Stimulated activated CD4-positive, alpha-beta T cell treated with anti-CD3 and anti-CD28 coated beads, TNF-alpha, amount 100 ng/mL, for 4 hours (primary cell): ENCODE measurements at places on chromosomes 4 and X.

GRCh38 chr4:72427057-72427456, 142.0 kb downstream of the ADAMTS3 start:
- no peak for DNase-seq

DNA sequence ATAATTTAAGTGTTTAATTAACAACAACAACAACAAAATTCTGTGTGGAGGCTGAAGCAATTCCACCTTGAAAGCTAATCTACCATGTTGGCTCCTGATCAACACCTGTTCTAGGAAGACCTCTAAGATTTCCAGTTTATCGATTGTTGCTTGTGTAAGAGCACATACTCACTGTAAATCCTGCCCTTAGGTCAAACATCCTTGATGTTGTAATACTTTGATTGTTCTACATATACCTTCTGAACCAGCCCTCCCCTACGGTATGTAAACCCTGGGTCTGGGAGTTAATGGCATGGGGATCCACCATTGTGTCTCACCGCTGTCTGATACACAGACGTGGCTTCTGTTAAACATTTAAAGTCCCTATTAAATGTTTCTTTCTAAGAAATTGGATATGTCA, 73.2 kb downstream of the RASL11B start:
- DNase-seq, result no peak

DNA sequence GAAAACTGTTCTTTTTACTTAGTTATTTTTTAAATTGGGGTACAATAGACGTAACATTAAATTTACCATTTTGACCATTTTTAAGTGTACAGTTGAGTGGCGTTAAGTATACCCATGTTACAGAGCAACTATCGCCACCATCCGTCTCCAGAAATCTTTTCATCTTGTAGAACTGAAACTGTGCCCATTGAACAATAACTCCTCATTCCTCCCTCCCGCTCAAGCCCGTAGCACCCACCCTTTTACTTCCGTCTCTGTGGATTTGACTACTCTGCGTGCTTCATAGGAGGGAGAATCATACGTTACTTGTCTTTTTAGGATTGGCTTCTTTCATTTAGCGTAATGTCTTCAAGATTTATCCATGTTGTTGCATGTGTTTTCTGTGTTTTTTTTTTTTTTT, 55.3 kb downstream of the TMEM131L start:
- no peak for DNase-seq

DNA sequence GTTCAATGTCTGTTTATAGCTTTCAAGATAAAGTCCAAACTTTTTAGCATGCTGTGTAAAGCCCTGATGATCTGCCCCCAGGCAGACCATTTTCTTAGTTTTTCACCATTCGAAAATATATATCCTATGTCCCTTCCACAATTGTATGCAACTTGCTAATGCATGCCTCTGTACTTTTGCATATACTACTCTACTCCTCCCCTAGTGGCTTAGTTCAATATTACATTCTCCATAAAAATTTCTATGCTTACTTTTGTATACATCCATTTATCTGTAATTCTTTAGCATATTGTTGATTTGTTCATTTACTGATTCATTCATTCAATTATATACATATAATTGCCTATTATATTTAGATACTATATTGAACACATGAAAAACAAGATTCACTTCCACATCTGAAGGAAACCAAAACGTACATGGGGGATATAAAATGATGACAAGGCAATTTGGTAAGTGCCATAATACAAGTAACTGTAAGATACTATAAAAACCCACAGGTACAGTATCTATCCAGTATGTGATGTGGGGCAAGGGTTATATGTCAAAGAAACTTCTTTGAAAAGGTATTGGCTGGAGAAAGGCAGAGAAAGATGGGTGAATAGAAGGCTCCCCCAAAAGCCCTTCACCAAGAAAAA, 902.5 kb downstream of the FAM133A start:
- DNase-seq, result no peak
